Stimulated activated CD4-positive, alpha-beta T cell treated with anti-CD3 and anti-CD28 coated beads, Interleukin-1b, Interleukin-23, amount 100 ng/mL, for 48 hours (primary cell): ENCODE measurements at places on chromosomes 3 and 15.

DNA sequence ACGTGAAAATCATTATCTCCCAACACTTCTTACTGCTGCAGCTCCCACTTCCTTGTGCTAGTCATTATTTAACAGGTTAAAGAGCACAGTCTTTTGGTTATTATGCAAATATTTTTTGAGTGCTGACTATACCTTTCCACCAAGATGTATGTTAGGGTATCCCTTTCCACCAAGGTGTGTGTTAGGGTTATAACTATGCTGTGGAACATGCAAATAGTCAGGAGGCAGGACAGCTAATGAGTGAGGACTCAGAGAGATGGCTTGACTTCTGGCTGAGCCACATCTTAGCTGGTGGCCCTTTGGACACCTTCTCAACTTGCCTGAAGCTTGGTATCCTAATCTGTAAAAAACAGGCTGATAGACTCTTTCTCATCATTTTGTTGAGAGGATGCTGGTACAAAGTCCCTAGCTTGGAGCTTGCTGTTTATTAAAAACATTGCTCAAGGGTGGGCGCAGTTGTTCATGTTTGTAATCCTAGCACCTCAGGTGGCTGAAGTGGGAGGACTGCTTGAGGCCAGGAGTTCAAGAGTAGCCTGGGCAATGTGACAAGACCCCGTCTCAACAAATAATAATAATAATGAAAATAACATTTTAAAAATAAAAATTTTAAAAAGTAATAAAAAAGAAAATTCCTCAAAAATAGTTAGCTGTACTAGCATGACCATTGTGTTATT lies 160.5 kb upstream of the ADAMTS9 start:
- no peak for DNase-seq

- DNase-seq: no peak
Observed at GRCh38 chr15:99016680-99017321, 9.2 kb upstream of the PGPEP1L start.

GRCh38 chr3:123008840-123009239 lies 18.7 kb downstream of the SEMA5B start:
- no peak for DNase-seq

- DNase-seq: no peak
Observed at GRCh38 chr3:25527801-25528200, 99.7 kb downstream of the RARB start.

DNA sequence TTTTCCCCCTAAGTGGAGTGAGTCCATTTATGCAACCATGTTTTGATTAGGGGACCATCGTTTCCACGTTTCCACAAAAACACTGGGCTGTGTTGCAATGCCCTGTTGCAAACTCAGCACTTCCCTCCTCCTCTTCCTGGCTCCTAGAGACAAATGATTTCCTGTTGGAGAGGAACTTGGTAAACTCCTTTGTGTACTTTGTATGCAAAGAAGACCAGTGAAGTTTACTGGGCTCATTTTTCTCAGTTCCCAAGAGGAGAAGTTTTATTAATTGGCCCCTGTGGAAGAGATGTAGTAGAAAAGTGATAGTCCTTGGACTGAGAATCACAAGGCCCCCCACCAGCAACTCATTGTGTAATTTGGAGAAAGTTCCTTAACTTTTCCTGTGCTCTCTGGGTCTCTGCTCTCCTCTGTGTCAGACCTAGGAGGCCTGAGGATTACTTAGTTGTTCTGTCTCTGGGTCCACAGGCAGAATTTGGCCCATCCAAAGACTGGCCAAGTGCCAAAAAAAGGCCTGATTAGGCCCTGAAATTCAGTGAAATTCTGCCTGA lies 95.0 kb downstream of the ATG7 start:
- no peak for DNase-seq

DNA sequence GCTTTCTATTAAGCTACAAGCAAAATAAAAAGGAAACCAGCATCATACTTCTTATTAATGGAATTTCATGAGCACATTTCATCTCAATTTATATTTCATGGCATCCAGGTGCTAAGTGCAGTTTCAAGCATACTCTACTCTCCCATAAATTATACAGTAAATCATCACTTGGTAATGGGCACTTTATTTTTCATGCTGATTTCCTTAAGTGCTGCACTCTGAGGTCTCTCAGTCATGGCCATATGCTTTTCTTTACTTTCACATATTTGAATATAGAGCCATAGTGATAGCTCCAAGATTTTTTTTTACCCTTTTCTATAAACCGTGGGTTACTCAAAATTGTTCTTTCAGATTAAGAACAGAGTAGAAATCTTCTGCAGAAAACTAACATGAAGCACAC lies 1505.7 kb upstream of the CADM2 start:
- no peak for DNase-seq

- DNase-seq: no peak
Observed at GRCh38 chr15:76034111-76034510, 21.9 kb upstream of the NRG4 start.

DNA sequence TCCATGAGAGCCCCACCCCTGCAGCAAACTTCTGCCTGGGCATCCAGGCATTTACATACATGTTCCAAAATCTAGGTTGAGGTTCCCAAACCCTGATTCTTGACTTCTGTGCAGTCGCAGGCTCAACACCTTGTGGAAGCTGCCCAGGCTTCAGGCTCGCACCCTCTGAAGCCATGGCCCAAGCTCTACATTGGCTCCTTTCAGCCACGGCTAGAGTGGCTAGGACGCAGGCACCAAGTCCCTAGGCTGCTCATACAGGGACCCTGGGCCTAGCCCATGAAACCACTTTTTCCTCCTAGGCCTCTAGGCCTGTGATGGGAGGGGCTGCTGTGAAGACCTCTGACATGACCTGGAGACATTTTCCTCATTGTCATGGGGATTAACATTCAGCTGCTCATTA lies 172.8 kb upstream of the SATB1 start:
- no peak for DNase-seq

- no peak for DNase-seq
Observed at GRCh38 chr15:90720131-90720530, 3.0 kb downstream of the BLM start.
